SK-N-MC (cell line): ENCODE measurements at places on chromosomes 12 and 14.
A peak's percentile ranks its signal among the peaks of the same experiment; 100 is the strongest.

GRCh38 chr12:56193025-56193578, 3.8 kb upstream of the SMARCC2 start:
- DNase-seq = peak; percentile 79

DNA sequence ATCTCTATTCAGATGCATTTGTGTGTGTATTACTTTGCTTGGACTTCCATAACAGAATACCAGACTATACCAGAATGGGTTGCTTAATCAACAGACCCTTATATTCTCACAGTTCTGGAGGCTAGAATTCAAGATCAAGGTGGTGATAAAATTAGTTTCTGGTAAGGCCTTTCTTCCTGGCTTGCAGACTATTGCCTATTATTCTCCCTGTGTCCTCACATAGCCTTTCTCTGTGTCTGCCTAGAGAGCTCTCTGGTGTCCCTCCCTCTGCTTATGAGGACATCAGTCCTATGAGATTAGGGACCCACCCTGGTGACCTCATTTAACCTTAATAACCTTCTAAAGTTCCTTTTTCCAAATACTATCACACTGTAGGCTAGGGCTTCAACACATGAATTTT, 106.0 kb downstream of the FAR2 start:
- DNase-seq = no peak

DNA sequence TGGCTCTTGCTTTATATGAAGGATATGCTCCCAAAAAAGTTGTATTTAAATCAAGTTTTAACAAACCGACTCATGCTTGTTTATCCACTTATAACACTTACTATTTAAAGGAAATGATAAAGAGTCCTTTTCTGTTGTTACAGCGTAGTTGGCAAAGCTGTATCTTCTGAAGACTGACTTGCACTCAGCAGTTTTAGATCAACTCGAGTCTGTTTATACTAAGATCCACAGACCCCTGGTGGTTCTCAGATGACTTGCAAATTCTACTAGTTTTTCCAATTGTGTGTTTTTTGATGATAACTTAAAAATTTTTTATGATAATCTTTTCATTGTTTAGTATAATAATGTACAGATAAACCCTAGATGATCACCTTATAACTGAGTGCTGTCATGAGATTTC, 475.8 kb downstream of the RGS6 start:
- DNase-seq = no peak

- DNase-seq = no peak
Measured at GRCh38 chr12:113137861-113138783, 2.6 kb upstream of the RASAL1 start.

- DNase-seq = no peak
Measured at GRCh38 chr12:125310461-125310860, 245.2 kb downstream of the AACS start.

DNA sequence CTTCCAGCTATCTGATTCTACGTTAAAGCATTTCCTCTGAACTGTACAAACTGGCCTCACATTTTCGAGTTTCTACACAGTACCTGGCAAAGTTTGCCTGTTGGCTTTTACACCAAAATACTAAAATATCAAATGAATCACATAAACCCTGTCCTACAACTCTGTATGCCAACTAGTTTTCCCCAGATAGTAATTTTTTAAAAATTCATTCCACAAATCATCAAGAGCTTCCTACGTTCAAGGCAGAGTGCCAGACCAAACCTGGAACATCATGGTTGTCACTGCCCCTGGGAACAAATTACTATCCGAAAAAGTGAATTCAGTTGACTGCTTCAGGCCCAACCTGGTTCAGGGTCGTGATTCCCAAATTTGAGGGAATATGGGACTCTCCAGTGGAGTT, 2.1 kb downstream of the TMEM30B start:
- no peak for DNase-seq

GRCh38 chr12:1639538-1639937, 10.5 kb downstream of the WNT5B start:
- DNase-seq = no peak

DNA sequence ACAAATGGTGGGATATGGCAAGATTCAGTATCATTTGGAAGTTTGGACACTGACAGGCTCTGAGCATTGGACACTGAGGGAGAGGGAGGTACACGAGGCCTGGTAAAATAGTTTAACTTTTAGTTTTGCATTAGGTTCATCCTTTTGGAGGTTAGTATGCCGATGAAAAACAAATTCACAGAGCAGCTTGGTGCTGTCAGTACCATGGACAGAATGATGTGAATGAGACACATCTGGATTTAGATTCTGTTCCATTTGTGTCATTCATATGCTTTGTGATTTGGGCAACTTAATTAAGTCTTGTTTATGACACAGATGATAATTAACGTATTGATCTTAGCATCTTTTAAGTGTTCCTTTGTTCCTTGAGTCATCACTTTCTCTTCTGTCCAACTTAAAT, 33.7 kb downstream of the GPHN start:
- no peak for DNase-seq

- no peak for DNase-seq
Measured at GRCh38 chr14:29648045-29648444, 279.6 kb downstream of the PRKD1 start.

GRCh38 chr12:104250366-104251125, 35.0 kb downstream of the TXNRD1 start:
- DNase-seq = no peak

DNA sequence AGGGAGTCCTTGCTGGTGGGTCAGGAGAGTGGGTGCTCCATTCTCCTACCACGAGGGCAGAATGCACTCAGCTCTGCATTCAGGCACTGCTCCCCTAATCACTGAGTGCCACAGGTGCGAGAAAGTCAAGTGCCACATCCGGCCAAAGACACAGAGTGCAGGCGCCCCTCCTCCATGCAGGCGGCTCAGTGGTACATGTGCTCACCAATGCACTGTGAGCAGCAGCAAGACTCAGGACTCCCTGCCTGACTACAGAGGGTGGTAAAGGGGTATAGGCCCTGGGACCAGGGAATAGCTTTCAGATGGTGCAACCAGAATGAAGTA, 32.9 kb downstream of the ZFYVE21 start:
- no peak for DNase-seq

DNA sequence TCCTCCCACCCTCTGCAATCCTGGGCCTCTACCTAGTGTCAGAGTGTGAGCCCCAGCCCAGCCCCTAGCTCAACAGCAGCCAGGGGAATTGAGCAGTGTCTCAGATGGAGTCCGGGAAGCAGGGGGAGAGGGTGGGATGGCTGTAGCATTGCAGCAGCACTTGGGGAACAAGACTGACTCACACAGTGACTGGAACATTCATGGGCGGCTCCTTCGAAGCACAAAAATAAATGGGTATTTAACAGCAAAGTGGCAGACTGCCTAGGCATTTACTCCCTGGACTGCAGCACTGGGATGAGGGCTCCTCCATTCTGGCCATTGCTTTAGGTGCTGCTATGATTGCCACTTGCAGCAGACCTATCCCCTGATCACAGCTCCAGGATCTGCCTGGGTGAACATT, 46.0 kb upstream of the STK38L start:
- no peak for DNase-seq

- no peak for DNase-seq
Measured at GRCh38 chr12:28629691-28630090, 439.4 kb downstream of the CCDC91 start.

DNA sequence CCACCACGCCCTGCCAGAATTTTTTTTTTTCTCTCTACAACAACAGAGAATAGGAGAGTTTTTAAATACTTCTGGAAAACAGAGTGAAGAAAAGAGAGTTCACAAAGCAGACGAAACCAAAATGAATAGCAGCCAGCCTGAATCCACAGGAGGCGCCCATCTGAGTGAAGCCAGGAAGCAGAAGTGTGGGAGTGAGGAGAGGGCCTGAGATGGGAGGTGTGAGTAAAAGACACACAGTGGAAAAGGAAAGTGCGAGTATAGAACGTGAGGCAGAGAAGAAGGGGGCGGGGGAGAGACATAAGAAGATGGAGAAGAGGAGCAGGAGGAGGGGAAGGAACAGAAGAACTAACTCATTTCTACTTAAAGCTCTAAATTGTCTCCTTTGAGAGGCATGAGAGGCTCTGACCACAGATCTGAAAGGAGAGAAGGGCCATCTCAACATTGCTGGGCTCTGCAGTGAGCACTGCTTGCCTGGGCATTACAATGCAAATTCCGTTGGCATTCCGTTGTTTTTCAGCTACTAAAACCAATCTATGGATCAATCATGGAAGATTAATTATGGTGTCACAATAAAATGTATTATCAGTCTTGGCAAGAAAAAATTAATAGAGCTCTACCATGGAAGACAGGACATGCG, 140.1 kb upstream of the CPSF6 start:
- no peak for DNase-seq

- DNase-seq = no peak
Measured at GRCh38 chr12:69789351-69789750, 35.7 kb upstream of the MYRFL start.

DNA sequence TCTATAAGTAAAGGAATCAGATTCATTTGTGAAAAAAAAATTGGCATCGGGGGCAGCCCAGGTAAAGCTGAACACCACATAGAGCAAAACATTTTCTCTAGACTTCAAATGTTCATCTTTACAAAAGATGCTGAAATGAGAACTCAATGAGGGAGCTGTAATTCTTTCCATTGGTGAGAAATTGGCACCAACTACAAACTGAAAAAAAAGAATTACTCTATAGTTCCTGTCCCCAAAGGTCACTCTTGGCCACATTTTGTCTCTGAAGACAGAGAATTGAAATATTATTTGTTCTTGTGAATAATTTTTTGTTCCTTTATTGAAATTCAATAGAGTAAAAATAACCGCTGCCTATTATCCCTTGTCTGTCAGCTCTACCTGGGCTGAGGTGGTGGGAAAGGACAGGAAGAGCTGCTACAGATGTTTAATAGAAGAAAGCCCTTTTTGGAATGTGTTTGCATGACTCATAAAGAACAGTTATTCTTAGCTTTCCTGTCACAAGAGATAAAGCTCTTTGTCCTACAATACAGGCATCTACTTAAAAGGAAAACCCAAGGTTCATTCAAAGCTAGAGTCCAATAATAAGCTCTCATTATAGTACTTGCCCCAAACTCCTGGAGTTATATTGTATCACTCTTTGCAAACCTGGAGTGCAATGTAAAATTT, 380.1 kb upstream of the KITLG start:
- no peak for DNase-seq
